Stomach (tissue), 19 donors: ENCODE measurements at places on chromosomes 2 and 18.
A peak's percentile ranks its signal among the peaks of the same experiment; 100 is the strongest.

GRCh38 chr2:105869341-105869740 is 124.6 kb downstream of the NCK2 start:
- DNase-seq = no peak

- DNase-seq = no peak
Observed at GRCh38 chr2:191951376-191951775, 104.5 kb upstream of the CAVIN2 start.

- no peak for DNase-seq
Observed at GRCh38 chr2:129422028-129422427, 557.4 kb upstream of the RAB6C start.

DNA sequence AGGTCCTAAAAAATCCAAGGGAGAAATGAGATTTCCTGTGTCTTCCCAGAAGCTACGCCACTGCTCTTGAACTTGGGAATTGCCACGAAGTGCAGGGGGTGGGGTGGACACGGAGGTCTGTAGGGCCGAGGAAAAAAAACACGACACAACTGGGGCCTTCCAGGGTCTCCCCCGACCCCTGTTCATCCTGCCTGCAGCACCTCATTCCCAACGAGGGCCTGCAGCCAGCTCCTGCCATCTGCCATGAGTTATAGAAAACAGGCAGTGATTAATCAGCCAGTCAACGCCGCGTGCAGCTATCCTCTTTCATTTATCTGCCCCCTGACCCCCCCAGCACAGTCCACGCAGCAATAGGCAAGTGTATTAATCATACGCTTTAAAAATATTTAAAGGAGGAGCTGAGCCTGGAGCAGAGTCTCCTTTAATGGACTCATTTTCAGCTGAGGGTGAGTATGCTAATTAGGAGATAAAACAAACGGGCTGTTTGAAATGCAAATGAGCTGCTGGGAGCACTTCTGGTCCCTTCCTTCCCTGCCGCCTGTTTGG is 209.9 kb downstream of the TFCP2L1 start:
- peak; percentile 87 for DNase-seq

GRCh38 chr2:69618362-69618761 is 25.2 kb downstream of the AAK1 start:
- peak; percentile 40 for DNase-seq

DNA sequence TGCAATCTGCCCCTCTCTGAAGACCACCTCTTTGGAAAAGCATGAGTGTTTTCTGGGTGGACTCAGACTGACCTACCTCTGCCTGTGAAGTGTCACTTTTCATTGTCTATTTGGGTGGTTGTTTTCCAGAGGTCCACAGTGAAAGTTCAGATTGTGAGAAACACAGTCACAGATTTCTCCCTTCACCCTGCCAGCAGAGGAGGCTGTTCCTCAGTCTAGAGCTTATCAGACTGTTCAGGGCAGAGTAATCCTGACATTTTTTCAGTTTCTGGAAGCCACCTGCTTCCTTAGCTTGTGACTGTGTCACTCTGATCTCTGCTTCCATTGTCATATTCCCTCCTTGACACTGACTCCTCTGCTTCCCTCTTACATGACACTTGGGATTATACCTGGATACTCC is 55.4 kb upstream of the RMP24 start:
- no peak for DNase-seq

DNA sequence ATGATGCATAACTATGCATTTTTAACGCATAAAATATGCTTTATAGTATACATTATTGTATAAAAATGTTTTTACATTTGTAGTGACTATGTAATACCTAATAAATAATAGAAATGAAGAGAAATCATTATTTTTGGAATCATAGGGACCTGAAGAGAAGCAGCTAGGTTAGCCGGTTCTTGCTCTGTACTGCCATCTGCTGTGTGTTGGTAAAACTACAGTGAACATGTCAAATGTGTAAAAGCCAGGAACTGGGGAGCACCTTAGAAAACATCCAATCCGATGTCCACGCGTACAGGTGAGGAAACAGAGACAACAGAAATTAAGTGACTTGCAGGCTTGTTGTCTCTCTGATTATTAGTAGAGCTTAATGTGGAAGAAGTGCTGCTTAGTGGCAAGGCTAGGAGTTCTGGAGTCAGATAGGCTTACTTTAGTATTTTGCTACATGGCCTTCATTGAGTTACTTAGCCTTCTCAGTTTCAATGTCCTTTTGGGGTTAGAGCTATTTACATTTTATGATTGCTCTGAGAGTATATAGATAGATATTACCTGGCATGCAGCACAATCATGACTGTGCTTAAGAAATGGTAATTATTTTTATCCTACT is 386.5 kb downstream of the DLGAP1 start:
- DNase-seq = peak; percentile 83

- no peak for DNase-seq
Observed at GRCh38 chr2:157853211-157853610, 22.9 kb downstream of the ACVR1 start.

DNA sequence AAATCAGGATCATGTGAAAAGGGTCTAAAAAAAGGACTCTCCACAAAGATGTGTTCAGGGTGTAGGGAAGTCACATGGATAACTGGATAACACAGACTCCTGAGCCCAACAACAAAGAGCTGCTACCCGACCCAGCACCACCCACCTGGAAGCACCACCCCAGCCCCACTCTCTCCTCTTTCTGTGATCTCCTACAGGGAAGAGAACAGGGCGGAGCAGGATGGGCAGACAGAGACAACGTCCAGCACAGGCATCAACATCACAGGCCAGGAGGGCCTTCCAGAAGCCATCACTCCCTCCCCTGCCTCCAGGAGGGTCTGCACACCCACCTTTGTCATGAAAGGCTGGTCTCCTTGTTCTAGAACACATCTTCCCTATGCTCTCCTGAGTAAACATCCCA is 1.3 kb upstream of the CIB4 start:
- DNase-seq = no peak

DNA sequence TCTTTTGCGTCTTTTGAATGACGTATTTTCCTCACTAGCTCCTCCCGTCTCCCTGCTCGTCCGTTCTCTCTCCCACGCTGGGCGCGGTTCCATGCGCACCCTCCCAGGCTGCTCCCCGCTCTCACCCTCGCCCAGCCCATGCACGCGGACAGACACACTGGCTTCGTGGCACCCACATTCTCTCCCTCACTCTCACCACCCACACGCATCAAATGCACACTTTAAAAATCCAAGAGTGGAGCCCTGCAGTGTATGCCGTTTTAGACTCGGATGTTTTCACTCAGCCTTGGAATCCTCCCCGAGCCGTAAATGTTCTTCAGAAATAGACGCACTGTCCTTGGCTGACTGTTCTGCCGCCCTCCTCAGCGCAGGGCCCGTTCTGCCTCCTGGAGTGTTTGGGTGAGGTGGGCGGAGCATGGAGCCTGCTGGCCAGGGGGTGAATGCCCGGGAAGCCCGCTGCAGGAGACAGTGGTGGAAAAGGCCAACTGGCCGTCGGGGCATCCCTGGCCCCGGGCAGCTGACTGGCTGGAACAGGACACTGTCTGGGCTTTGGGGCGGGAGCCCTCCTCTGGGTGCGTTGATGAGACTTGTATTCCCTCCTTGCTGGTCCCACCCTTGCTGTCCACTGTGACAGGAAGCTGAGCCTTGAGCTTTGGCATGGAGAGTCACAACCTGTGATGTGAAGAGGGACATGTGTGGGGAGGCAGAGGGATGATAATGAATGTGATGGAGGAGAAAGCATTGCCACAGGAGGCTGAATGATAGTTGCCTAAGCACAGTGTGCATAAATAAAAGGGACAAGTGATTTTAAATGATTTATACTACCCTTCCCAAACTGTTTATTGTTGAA is 35.4 kb upstream of the LYPD6B start:
- DNase-seq = no peak

GRCh38 chr2:160741815-160742214 is 248.2 kb upstream of the RBMS1 start:
- DNase-seq = no peak

GRCh38 chr2:54471221-54471711 is 15.1 kb downstream of the SPTBN1 start:
- DNase-seq = peak; percentile 74

GRCh38 chr2:190723397-190724090 is 74.7 kb downstream of the NAB1 start:
- no peak for DNase-seq

GRCh38 chr2:104866883-104867812 is 13.2 kb downstream of the POU3F3 start:
- DNase-seq = no peak

- no peak for DNase-seq
Observed at GRCh38 chr2:200122683-200123082, 167.3 kb downstream of the MAIP1 start.

DNA sequence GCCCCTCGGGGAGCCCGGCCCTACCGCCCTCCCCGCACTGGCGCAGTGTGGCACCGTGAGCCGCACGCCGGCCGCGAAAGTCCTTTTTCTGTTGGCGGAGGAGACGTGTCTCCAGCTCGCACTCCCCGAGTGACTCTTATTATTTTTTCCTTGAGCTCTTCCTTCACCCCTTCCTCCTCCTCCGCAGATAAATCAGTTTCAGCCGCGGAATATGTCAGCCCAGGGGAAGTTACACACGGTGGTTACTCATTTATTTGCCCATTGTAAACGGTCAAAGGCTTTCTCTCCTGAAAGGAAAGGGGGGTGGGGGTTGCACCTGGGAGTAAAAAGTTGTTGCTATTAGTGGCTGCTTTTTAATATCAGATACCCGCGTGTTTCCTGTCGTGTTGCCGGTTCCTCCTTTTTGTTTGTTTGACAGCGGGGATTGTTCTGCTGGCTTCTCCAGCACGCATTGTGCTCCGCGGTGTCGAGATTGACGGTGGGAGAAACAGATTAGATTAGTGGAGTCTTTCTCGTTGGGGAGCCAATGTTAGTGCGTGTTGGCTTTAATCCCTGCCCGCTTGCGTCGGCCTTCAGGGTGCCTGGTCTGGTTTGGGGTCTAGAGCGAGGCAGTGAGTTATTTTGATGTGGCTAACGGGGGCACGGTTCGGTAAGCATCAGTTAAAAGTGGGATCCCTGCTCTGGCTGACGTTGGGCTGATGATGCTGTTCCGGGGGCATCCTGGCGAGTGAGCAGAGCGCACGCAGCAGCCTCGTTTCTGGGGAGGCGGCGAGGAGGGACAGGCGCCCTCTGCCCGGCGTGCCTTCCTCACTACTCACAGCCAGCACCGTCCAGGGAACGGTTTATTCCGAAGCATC is 1.6 kb downstream of the CRIM1 start:
- peak; percentile 77 for DNase-seq

- peak; percentile 84 for DNase-seq
Observed at GRCh38 chr18:9971313-9971920, 57.6 kb downstream of the VAPA start.

- DNase-seq = no peak
Observed at GRCh38 chr2:33425586-33426031, 50.8 kb upstream of the RASGRP3 start.

- DNase-seq = no peak
Observed at GRCh38 chr18:58800582-58800981, 64.1 kb upstream of the ZNF532 start.

DNA sequence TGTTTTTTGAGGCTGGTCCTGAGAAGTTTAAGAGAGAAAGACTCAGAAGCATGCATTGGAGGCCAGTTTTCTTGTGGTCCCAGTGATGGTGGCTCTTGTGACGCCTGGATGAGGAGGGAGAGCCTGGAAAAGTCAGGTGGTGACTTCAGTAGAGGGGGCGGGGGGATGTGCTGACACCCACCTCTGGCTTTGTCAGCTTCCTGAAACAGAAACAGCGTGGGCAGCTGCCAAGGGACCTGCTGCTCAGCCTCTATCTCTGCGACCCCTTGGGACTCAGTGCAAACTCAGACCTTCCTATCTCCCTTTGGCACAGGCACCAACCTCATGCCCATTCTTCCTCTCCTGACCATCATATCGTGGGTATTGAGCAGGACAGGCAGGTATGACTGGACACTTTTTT is 6.4 kb downstream of the TGFBRAP1 start:
- no peak for DNase-seq

DNA sequence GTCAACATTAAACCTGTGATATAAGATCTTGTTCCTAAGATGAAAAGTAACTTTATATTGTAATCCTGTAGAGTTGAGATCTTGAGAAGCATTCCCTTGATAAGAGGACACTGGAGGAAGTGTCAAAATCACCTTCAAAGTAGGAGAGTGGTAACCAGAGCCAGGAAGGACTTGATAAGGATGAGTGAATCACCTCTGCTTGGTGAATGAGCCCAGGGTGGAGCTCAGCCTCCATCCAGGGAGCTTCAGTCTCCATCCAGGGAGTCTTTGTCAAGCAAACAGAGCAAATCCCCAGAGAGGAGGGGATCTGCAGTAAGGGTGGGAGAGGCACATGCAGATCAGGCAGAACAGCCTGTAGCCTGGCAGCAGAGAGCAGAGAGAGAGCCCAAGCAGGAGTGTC is 167.1 kb upstream of the SIX2 start:
- DNase-seq = no peak

DNA sequence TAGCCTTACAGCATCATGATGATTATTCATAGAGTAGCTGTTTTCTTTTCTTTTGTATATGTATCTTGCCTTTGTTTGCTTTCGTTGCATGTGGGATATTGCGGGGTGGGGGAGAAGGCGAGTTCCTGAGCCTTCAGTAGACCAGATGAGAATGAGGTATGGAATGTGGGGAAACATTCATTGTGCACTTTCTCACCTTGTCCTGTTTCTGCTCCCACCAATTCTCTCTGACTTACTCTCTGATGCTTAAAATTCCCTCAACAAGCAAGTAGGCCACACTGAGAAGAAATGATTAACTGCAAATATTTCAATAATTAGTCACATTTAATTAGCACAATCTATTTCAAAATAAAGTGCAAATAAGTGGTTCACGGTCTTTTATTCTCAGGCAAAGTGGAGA is 31.0 kb downstream of the GKN2 start:
- no peak for DNase-seq

GRCh38 chr18:8707556-8708300 is 2.4 kb downstream of the MTCL1 start:
- no peak for DNase-seq

DNA sequence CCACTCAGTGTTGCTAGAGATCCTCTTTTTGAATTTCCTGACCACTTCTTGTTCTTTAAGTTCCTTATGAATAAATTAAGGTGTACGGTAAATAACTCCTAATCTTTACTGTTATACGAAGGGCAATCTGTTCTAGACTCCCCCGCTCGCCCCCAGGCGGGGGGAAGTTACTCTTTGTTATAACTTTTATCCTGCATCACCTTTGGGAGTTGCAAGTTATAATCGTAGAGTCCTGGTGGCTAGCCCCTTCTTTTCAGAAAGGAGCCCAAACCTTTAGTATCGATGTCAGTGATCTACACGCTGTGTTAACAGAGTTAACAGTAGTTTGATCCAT is 652 bp downstream of the GCA start:
- peak; percentile 27 for DNase-seq

GRCh38 chr18:13548966-13549879 is 177.1 kb downstream of the FAM210A start:
- DNase-seq = no peak

GRCh38 chr2:134220344-134220974 is 33.4 kb upstream of the MGAT5 start:
- DNase-seq = no peak

GRCh38 chr2:232502911-232503808 is 15.5 kb upstream of the ECEL1 start:
- peak; percentile 45 for DNase-seq

DNA sequence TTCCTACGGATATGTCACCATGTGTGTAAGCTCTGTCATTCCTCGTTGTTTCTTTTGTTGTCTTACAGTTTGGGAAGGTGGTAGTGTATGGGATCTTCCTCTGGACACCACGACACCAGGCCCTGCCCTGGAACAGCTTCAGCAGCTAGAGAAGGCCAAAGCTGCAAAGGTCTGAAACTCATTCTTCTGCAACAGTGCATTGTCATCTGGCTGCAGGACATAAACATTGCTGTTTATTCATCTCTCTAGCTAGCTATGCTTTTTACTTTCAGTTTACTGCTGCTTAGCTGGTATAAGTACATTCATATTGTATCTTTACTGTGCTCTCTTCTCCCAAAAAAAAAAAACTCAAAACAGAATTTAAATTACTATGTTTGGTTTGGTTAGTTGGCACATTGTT is 39.2 kb upstream of the KCNJ13 start:
- DNase-seq = no peak
